ENCODE measurements at places on chromosomes 1 and 21.

DNA sequence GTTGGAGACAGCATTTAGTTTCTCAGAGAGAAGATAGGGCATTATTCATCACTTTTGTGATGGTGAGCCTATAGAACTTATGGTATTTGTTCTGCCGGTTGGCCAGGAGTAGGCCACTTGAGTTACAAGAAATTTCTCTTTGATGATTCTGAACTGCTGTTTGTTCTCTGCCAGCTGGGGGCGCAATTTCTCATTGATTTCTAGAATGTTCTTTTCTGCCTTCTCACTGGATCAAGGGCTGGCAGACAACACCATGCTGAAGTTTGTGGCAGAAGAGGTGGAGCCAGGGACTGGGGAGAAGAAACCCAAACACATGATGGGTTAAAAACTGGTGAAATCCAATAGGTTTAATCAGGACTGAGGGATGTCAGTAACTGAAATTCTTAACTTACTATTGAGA lies 360.6 kb downstream of the FAM72C start:
- no peak for DNase-seq

- no peak for DNase-seq
Observed at GRCh38 chr1:61087571-61087970, 5.2 kb downstream of the NFIA start.

DNA sequence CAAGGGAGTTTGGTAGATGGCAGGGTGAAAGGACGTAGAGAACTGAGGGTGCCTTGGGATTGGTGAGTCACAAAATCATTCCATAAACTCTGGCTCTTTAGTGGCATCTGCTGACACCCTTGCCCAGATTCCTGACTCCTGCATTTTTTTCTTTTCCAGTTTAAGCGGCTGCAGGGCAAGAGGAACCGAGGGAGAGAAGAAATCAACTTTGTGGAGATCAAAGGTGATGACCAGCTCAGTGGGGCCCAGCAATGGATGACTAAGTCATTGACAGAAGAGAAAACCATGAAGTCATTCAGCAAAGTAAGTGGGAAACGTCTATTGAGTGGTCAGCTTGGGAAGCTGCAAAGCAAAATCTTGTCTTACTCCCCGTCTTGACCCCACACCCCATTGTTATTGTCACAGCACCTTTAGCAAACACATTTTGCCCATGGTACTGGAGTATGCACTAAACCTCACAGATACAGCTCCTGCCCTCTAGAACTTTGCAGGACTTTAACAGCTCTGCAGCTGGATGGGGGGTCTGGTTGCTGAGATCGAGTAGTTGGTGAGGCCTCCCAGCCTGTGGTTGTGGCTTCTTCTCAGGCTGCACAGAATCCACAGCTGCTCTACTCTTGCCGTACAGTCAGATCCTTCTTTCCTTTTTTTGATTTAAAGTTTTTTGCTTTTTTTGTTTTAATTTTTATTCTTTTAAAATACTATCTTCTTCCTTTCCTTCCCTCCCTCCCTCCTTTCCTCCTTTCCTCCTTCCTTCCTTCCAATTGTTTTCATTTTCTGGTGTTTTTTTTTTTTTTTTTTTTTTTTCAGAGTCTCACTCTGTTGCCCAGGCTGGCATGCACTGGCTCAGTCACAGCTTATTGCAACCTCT lies 21.9 kb downstream of the SH2D2A start:
- DNase-seq, result no peak

DNA sequence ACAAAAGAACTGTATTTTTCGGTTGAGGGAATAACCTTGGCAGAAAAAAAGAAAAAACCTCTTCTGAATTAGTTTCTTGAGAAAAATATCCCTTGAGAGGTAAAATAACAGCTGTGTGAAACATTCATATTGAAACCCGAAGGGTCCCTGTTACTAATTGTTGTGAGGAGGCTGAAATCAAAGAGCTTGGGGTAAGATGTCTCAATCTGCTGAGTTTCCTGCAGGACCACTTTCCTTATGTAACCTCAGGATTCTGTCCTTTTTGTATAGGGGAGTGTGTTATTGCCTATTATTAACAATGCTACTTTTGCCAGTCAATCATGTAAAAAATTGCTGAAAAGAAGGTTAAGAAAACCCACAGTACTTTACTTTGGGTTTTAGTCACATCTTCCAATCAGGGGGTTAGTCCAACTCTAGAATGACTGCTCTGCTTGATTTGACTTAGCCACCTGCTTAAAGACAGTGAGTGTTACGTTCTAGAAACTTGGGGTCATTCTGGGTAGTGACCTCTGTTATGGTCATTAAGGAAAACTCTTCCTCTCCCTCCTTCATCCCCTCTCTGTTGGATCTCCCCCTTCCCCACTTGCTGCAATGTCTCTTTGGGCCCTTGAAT lies 138.8 kb downstream of the GIPC2 start:
- no peak for DNase-seq

GRCh38 chr21:41923631-41924367 lies 30.0 kb downstream of the C2CD2 start:
- peak; percentile 28 for DNase-seq

DNA sequence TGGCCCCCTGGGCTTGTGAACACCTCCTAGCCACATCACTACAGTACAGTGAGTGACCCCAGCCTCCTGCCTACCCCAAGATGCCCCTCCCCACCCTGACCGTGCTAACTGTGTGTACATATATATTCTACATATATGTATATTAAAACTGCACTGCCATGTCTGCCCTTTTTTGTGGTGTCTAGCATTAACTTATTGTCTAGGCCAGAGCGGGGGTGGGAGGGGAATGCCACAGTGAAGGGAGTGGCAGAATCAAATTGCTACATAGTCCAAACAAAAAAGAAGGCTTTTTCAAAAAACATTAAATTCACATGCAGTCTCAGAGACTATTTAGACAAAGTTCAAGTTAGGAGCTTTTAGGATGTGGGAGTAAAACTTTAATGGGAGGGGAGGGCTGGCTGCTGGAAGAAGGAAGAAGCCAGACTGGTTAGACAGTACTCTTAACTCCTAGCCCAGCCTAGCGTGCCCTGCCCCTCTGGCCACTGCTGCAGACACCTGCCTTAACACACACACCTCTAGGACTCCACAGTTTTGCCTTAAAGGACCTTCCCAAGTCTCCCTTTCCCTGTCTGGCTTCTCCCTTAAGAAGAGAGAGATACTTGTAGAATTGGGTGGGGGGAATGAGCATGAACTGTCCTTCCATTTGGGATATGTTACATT lies 9.4 kb downstream of the PEA15 start:
- no peak for DNase-seq

GRCh38 chr1:1435911-1436629 lies 580 bp downstream of the VWA1 start:
- no peak for DNase-seq

Measured in activated naive CD4-positive, alpha-beta T cell treated with anti-CD3 and anti-CD28 coated beads, Interleukin-2, amount 50 U/mL, for 72 hours (primary cell).